ENCODE measurements at places on chromosomes 5 and 9.

GRCh38 chr5:149745-150485, 41.4 kb upstream of the LRRC14B start:
- no peak for DNase-seq

GRCh38 chr9:6711403-6711802, 46.4 kb upstream of the KDM4C start:
- DNase-seq: no peak

- no peak for DNase-seq
Observed at GRCh38 chr9:122228568-122229484, at the start of gene LHX6. LHX6 (minus strand) TSS chr9:122228957; CDS start chr9:122228740, 217 bp downstream.

GRCh38 chr5:154191467-154192261, 1.1 kb downstream of the GALNT10 start:
- no peak for DNase-seq

DNA sequence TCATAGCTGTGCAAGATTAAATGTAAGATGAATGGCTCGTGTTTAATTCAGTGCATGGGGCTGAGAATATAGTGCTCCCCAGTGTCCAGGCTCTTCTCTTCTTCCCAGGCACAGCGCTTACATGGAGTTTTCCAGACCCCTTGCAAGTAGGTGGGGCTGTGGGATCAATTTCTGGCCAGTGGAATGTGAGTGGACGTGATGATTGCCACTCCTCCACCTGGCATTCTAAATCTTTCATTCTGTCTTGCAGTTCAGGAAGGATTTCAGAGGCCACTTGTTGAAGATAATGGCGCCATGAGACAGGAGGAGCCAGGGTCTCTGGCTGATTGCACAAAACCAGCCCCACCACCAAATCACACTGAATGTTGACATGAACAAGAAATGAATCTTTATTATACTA, 7.2 kb upstream of the PIP5K1B start:
- DNase-seq: no peak

DNA sequence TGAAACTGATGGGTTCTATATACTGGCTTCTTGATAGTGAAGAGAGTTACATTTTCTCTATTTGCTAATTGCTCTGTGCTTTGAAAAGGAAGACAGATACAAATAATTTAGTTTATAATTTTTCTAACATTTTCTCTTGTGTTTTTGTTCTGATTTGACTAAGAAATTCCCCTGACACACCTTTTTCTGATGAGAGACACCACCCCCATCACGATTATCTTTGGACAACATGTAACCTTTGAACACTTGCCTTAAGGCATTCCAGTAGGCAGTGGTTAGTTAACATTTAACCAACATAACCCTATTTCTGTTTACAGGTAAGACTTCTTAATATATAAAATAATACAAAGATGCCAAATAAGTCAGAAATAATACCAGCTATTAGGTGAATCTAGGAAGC, 4.1 kb upstream of the PTBP3 start:
- no peak for DNase-seq

Data from NT2/D1 (cell line).